ENCODE measurements at places on chromosomes 2 and 18.

DNA sequence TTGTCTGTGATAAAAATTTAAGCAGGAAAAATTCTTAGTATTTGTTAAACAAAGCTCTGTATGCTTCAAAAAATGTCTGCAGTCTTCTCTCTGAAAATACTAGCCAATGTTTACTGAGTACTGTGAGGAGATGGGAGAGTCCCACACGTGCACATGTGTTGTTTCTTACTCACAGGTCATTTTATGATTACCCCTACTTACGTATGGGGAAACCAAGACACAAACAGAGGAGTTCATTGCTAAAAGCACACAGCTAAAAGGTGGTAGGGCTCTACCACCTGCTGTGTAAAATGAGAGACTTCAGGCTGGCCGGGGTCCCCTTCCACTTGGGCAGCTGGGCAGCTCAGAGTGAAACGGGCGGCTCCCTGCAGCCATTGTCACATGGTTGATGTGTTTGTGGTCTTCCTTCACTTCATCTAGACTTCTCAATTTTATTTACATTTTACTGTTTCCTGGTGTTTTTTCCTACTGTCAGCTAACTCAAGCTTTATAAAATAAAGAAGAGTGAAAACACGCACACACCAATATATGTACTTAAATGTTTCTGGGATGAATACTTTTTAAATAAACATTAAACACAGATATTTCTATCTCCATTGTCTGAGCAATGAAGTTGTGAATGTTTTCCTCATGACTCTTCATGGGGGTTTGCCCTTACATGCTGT is 71.2 kb downstream of the MBP start:
- DNase-seq: no peak

GRCh38 chr2:52423111-52423510 is 1344.5 kb upstream of the CHAC2 start:
- no peak for DNase-seq

DNA sequence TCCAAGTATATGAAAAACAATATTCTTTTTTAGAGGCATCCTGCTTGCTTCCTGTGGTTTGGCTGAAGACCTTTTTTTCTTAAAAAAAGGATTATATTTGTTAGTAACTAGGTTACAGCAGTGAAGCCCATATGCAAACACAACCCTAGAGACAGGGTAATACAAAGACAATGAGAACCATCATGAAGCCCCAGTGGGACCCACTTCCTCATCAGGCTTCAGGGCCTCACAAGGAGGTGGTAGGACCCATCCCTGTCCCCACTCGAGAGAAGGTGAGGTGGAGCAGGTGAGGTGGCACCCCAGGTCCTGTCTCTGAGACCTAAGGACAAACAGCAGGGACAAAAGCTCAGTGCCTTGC is 80.3 kb downstream of the EDAR start:
- DNase-seq: no peak

DNA sequence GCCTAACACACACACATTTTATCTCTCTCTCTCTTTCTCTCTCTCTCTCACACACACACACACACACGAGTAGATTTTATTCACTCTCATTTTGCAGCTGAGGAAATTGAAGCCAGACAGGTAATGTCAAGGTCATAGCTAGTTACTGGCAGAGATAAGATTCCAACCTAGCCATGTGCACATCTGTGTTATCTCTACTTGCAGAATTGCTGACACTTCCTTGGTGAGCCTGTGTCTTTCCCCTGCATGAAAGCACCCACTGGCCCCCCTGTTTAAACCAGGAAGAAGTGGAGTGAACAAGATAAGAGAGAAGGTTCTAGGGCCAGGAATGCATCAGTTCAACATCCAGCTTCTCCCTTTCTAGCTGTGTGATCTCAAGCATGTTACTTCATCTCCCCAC is 423.7 kb downstream of the TXNL1 start:
- DNase-seq: no peak

DNA sequence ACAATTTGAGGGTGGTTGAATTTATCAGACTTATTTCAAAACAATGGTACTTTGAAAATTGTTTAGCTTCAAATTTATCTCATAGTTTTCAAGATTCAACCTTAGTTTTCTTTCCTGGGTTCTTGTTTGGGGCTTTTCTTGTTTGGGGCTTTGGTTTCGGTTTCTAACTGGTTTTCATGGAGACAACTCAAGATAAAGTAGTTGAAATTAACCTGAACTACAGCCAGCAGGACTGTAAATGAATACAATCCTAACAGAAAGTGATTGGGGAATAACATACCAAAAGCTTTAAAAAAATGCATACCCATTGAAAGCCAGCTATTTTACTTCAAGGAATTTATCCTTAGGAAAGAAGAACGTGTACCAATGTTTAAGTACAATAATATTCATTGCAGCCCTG is 133.5 kb upstream of the SLC14A2 start:
- no peak for DNase-seq
